ENCODE measurements at places on chromosomes 6 and 20.

DNA sequence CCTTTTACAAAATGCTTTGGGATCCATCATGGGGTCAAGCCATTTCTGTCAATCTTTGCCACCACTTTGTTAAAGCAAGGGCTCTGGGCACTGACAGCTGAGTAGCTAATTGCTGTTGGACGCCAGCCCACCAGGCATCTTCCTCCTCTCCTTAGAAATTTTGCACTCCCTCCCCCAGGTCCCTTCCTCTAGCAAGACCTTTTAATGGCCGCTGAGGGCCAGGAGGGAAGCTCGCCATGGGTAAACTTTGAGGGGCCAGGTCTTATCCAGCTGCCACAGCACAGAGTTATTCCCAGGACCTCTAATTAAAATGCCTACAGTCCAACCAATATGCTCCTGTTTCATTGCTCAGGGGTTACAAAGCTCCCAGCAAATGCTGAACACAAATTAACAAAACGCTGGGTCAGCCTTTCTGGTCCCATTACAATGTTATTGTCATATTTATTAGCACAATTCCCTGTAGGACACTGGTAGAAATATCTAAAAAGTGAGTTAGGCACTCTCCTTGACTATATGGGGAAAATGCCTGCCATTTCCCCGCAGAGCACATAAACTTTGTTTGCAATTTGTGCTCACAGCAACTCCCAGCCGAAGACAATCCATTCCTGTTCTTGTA lies 16.8 kb downstream of the SCML4 start:
- DNase-seq: no peak

DNA sequence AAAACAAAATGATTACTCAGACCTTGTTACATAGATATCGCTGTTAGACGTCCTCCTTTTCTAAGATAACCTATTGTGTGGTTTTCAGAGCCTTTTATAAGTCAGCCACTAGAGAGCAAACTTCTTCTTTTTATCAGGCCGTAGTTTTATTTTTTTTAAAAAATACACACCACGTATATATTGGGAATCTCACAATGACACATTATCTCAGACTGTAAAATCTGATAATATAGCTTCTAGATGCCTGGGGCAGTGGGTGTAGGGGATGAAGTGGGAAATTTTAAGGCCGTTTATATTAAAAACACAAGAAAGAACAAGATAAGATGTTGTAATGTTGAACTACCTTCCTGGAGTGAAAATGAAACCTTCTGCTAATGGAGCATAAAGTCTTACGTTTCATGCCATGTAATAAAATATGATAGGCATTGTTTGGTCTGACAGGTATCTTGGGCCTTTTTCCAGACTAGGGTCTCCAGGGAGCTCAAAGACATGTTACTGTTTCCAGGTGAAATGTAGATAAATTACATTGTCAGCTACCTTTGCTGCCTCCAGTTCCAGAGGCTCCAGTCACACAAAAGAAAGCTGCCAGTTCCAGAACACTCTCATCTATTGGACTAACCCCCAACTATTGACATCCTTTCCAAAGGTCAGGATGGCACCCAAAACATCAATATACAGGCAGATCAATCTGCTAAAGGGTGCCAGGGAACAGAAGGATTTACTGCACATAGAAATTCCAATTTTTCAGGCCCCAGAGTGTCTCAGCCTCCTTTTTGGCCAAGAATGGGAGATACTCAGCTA lies 130.2 kb upstream of the AKIRIN2 start:
- DNase-seq: peak; percentile 45

- DNase-seq: peak; percentile 34
These were observed 868 bp downstream of the SRSF3 start for GRCh38 chr6:36594816-36595643.

DNA sequence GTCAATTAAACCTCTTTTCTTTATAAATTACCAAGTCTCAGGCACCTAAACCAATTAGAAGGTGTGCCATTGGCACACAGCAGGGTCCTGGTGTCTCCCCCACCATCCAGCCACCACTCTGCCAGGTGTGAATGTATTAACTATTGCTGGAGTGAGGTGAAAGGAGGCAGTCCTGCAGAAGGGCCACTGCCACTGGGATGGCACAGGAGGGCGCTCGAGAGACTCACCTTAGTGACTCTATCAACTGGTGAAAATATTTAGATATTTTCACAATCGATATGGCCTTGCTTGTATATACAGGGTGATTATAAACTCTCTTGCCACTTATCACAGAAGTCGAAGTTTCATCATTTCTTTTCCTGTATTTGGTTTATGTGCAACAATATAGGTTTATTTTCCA lies 145.6 kb upstream of the ESR1 start:
- no peak for DNase-seq

DNA sequence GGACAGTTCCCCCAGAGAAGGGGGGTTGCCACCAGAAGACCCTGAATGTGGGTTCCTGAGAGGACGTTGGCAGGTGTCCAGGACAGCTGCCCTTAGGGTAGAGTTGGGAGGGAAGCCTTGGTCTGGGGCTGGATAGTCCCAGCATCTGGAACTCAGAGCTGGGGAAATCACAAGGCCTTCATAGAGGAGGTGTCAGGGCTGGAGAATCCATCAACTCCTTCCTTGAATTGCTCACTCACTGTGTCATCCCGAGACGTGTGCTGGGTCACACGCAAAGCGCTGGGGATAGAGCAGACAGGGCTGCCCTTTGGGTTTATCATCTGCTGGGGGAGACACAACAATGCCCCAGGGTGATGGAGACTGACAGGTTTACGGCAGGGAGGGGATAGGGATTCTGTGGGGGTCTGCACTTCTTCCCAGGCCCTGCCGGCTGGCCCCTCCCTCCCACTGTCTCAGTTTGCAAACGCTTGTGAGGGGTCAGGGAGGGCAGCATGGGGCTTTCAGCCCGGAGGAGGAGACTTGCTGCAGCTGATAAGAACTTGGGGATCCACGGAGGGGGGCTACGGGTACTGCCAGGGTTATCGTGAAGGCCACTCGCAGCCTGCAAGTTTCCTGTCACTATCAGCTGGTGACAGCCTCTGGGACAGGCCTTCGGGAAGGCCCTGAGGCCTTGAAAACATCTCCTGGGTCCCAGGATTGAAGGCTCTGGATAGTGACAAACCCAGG lies 18.6 kb downstream of the RBM38 start:
- no peak for DNase-seq

DNA sequence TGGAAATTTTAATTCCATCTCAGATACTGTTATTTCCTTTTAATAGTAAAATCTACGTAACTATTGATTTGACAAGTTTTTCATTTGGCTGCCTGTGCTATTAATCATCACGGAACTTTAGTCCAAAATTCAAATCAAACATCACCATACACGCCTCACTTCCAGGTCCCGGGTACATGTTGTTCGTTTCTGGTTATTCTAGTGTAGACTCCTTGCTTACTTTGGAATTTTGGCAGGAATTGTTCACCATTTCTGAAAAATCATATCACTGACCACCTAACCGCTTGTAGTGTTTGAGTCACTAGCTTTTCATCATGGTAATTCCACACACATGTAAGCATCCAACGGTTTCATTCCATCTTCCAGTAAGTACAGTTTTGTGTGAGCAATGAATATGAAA lies 98.0 kb upstream of the NHSL1 start:
- DNase-seq: no peak

GRCh38 chr20:24665196-24665595 lies 195.8 kb downstream of the SYNDIG1 start:
- DNase-seq: no peak

GRCh38 chr20:10654630-10655029 lies 19.2 kb downstream of the JAG1 start:
- no peak for DNase-seq

- DNase-seq: no peak
These were observed 34.2 kb downstream of the ARHGAP40 start for GRCh38 chr20:38635721-38636288.

DNA sequence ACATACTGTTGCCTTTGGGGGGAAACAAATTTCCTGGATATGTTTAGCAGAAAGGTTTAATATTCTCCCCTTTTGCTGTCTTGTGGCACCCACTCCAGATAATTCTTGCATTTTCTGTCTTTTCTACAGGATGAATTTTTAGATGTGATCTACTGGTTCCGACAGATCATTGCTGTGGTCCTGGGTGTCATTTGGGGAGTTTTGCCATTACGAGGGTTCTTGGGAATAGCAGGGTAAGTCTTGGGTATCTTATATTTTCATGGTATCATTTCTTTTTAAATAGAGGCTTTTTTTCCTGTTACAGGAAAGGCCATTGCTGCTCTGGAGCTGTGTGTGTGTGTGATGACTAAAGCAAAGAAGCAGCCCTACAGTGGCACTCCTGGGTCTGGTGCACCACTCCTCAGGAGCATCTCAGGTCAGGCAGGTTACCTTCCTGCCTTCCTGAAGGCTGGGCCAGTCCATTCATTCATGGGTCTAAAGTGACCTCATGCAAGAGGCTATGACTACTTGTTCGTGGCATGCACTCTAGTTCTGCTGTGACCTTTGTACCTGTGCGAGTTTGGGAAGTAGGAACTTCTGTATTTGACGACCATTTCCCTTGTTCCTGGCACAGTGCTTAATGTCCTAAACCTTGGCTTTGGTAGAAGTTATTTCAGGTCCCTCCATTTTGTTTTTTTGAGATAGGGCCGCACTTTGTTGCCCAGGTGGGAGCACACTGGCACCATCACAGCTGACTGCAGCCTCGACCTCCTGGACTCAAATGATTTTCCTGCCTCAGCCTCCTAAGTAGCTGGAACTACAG lies 2.2 kb downstream of the RAB5IF start:
- DNase-seq: no peak

GRCh38 chr20:60888771-60889170 lies 363.3 kb upstream of the CDH4 start:
- no peak for DNase-seq

DNA sequence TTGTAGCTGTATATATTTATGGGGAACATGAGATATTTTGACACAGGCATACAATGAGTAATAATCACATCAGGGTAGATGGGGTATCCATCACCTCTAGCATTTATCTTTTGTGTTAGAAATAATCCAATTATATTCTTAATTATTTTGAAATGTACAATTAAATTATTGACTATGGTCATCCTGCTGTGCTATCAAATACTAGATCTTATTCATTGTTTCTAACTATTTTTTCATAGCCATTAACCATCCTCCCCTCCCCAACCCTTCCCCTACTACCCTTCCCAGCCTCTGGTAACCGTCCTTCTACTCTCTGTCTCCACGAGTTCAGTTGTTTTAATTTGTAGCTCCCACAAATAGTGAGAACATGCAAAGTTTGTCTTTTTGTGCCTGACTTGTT lies 28.5 kb downstream of the NKX2-4 start:
- no peak for DNase-seq

- peak; percentile 57 for DNase-seq
These were observed 44.1 kb downstream of the PREX1 start for GRCh38 chr20:48783533-48784272.

- DNase-seq: peak; percentile 1
These were observed 50.7 kb upstream of the SIRPA start for GRCh38 chr20:1844325-1845162.

- no peak for DNase-seq
These were observed 374.2 kb downstream of the EPHA7 start for GRCh38 chr6:93045156-93045555.

DNA sequence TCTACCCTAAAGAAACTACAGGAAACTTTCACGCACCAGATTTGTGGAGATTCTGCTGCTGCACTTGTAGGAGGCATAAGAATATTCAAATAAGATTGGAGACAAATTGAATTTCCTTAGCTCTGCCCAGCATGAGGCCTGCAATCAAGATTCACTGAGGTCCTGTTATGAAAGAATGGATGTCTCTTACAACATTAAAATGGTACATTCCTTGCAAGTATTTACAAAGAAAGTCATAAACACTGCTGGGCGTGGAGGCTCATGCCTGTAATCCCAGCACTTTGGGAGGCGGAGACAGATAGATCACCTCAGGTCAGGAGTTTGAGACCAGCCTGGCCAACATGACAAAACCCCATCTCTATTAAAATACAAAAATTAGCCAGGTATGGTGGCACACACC lies 74.0 kb upstream of the MAP3K4 start:
- DNase-seq: no peak
